Left renal pelvis (tissue), 4 donors: ENCODE measurements at places on chromosomes 12 and 14.

DNA sequence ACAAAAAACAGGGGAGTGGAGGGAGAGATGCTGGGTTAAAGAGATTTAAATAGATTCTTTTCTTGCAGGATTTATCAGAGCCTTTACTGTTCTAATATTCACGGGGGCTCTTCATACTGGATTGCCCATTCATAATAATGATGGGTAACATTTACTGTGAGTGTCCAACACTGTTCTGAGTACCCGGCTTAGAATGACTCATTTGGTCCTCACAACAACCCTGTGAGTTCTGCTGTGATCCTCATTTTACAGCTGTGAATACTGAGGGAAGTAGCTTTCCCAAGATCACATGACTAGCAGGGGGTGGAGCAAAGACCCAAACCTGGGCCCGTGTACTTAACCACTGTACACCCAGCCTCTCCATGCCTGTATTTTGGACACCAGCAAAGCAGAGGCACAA lies 113.4 kb downstream of the NT5DC3 start:
- DNase-seq, result no peak

- DNase-seq, result no peak
These were observed 143.5 kb downstream of the SCARB1 start for GRCh38 chr12:124720004-124720680.

DNA sequence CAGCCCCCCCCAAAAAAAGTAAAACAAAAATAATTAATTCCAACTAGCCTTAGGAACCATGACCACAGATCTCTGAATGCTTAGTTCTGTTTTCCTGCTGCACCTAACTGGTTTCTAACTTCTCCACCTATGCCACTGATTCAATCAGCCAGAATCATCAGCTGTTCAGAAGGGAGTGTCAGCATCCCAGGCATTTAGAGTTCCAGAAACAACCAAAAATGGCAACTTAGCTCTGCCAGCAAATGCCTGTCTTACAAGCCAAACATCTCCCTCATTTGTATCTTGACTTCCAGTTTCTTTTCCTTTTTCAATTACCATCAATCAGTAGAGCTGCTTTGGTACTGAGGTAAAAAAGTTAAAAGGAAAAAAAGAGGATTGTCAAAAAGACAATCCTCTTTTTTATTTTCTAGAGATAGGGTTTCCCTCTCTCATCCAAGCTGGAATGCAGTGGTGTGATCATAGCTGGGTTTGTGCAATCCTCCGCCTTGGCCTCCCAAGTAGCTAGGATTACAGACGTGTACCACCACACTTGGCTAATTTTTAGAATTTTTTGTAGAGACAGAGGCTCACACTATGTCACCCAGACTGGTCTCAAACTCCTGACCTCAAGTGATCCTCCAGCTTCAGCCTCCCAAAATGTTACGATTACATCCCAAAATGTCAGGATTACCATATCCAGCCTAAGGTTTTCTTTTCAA lies 45.2 kb upstream of the ISM2 start:
- no peak for DNase-seq

- DNase-seq, result no peak
These were observed 110.1 kb upstream of the DIO3 start for GRCh38 chr14:101451166-101451565.

DNA sequence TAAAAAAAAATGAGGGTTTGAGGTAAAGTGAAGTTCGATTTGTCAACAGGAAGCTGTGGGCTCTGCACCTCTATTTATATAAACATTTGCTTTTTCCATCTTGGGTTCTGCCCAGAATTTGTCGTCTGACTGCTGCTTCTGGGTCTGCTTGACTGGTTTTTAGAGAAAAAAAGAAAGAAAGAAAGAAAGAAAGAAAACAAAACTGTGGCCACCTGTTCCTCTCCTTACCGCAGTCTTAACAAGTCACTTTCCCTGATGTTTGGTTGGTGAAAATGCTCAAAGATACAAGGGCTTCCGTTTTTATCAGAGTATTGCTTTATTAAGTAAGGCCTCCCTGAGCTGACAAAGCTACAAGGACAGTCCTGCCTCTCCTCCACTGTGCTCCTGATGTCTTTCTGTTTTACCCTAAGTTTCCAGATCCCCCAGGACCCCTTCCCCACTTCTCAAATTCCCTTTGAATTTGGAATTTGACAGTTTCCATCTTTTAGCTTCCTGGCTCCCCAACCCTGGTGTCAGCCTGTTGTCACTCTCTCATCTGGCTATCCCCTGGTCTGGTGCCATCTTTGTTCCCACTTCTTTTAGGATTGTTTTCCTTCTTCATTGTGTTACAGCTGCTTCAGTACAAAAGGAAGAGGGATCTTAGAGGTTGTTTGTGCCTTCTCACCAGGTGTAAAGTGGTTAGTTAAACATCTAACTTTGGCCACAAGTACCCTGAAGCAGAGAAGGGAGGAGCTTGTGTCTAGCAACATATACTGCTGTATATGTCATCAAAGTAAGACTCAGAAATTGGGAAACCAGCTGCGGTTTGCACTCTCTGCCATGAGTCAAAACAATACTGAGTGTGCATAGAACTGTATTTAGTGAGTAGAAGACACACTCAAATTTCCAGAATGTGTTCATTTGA lies 18.0 kb downstream of the MFAP5 start:
- DNase-seq, result no peak

DNA sequence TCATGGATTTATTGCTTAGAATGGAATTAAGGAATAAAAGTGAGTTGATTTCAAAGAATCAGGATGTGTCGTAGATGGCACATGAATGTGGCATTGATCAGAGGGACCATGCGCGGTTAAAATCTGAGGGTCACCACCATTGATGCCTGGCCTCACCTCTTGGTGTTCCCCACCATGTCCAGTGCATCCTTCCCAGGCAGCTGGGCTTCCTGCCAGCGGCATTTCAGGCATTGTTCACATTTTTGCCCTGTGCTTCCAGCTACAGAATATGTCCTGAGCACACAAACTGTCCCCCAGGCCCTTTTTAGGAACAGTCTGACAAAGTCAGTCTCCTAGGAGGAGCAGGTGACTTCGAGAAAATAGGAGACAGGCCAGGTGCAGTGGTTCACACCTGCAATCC lies 42.0 kb upstream of the TSPAN9 start:
- no peak for DNase-seq

DNA sequence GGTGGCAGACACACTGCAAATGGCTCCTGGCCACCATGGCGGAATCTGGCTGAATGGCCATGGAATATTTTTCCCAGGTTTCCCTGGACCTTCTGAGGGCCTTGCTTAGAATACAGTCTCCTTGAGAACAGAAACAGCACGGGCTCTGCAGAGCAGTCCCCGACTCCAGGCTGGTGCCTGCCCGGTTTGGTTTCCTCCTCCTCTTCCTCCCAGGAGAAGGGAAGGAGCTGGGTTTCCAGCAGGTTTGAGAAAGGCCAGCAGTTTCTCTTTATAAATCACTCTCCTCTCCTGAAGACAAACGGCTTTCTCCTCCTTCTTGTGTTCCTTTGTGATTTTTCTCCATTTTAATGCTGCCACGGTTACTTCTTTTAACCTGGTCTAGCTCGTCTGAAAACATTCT lies 106.8 kb upstream of the RFLNA start:
- no peak for DNase-seq

DNA sequence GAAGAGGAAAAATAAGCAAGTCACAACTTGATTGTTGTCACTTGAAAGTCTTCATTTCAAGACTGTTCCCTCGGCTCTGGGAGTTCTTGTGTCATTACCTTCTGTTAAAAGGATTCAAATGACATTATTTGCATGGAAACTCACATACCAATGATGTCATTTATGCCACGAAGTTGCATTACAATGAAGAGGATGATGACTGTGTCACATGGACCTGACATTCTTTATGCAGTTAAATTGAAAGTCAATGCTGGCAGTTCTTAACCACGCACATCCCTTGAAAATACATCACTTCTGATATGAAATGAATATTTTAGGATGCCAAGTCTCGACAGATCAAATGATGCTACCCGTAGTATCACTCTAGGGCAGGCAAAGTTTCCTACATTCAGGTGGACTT lies 1069.5 kb downstream of the VRK1 start:
- no peak for DNase-seq

DNA sequence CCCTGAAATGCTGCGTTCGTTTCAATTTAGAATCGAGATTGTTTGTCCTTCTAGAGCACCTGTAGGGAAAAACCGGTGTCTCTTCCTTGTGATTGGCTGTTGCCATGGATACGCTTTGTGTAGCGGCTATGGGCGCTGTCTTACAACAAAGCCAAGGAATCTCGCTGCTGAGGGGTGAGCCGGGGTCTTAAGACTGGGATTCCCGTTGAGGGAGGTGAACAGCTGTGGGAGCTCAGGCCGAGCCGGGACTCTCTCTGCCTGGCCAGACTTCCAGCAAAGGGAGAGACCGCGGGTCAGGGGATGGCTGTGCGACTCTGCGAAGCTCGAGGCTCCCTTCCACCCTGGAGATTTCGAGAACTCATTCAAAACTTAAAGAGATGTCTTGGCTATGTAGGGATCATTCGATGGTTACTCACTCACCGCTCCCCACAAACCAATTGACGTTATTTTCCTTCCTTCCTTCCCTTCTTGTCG lies at the start of the genes LRRIQ1 and TSPAN19:
TSS of gene LRRIQ1 (plus strand) at position 118 of the 474 bp plus-strand sequence. CDS start 1,826 bp downstream, outside the sequence.
TSS of gene TSPAN19 (minus strand) at position 44 of the 474 bp plus-strand sequence. CDS start 6,331 bp downstream, outside the sequence.
- DNase-seq, result peak; percentile 91

GRCh38 chr12:48750769-48751356 lies 34.4 kb upstream of the CCNT1 start:
- DNase-seq, result no peak

GRCh38 chr14:72547999-72548398 lies 345.9 kb downstream of the DPF3 start:
- DNase-seq, result no peak

- DNase-seq, result no peak
These were observed 249.1 kb upstream of the FAR2 start for GRCh38 chr12:28899951-28900350.

GRCh38 chr14:85535321-85535720 lies 5.4 kb downstream of the FLRT2 start:
- DNase-seq, result no peak

DNA sequence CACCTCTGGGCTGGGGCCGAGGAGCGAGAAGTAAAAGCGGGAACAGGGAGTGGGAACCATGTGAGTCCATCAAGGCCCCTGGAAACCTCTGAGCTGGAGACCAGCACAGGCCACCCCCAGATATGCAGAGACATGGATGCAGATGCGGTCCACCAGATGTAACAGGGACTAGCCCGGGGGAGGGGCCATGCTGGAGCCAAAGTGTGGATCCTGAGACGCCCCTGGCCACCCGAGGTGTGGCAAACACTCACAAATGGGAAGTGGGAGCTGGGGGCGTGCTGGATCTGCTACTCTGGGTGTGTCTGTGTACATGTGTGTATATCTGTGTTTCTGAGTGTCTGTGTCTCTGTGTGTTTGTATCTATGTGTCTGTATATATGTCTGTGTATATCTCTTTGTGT lies 12.8 kb downstream of the MYL2 start:
- no peak for DNase-seq

- no peak for DNase-seq
These were observed 13.5 kb downstream of the KMT5A start for GRCh38 chr12:123397400-123397799.
